NCI-H1105 (cell line): ENCODE measurements at places on chromosomes 3 and 15.

DNA sequence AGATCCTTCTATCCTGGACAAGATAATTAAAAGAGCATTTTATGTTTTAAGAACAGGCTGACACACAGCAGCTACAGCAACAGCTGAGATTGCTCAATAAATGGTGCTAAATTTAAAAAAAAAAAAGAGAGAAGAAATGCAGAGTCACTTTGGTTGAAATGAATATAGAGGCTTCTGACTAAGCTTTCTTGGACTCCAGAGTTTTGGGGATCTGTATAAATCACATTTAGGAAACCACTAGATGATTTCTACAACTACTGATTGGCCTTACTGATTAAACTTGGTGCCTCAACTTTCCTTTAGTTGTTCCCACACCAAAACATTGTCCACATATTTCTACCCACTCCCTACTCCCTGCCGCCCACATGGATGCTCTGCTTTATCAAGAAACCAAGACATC lies 132.9 kb upstream of the ZBTB20 start:
- no peak for DNase-seq

GRCh38 chr3:188434594-188434993 lies 280.6 kb downstream of the LPP start:
- no peak for DNase-seq

DNA sequence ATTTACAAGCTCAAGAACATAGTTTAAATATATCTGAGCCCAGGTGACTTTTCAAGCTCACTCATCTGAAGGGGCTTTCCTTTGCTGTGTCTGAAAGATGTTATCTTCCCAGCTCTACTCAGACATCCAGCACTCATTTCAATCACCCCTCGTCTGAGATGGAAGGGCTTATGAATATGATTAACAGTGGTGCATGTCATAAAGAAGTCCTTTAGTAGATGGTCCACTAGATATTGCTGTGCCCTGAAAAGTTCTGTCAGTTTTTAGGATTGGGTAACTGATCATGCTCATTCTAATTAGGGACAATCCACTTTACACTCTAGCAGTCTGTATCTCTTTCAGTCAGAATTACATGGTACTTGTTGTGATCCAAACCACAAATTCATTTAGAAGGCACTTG lies 28.3 kb downstream of the RETNLB start:
- no peak for DNase-seq

DNA sequence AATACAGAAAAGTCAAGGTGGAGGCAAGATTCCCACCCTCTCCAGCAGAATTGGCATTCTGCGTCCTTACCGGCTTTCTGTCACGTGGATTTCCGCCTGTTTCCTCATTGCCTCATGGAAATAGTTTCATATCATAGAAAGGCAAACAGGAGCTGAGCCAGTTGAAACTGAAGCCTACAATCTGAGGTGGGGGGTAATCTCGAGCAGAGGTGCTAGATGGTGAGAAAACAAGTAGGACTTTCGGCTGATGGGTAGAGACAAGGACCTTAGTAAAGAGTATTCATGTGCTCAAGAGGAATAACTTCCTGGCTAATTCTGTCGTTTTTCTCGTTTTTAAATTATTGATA lies 39.9 kb downstream of the LRCH3 start:
- DNase-seq = no peak

- no peak for DNase-seq
Measured at GRCh38 chr15:64763874-64764273, 11.5 kb downstream of the RBPMS2 start.

- DNase-seq = no peak
Measured at GRCh38 chr15:58434334-58434875, 2.6 kb downstream of the LIPC start.
